Anterior cingulate cortex (tissue), 58 donors: ENCODE measurements at places on chromosomes 2 and 18.

DNA sequence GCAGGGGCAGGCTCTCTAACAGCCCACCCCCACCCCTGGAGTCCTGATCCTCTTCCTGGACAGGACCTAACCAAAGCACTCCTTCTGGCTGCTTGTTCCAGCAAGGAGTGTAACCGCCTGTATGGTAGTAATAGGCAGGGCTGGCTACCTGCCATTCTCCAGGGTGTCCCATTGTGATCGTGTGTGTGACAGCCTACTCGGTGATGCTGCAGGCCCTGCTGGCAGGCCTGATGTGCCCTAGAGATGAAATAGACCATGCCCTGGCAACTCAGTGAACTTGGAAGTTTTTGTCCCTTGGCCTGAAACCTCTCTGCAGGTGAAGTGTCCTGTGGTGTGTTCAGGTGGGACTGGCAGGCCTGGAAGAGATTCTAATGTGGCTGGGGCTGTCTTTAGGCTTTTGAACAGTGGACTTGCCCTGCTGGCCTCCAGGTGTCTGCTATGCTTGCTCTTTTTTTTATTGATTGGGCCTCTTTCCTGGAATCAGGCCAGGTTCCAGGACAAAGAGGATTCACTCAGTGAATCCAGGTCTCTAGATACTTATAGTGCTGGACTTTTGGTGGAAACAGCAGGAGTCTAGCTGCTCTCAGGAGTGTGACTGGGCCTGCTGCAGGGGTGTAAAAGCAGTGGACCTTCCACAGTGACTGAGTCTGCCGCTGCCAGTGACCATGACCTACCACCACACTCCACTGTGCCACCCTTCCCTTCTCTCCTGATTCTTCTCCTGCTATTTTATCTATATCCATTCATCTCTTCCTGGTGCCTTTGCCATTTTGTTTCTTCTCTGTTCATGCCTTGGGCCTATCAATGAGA lies 132.1 kb downstream of the CTIF start:
- no peak for DNase-seq

DNA sequence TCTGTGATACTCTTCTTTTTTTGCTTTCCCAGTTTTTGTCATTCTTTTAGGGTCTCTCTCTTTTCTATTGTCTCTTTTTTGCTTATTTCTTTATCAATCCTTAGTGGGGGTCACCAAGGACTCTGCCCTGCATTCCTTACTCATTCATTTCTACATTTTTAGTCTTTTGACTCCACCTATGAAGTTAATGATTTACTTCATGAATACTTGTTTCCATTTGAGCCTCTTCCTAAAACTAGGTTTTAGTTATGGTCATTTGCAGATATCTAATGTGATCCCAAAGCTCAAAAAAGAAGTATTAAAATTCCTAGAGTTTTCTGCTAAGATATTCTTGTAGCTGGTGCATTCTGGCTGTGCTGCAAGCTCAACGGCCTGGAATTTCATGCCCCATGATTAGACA lies 149.3 kb upstream of the AQP4 start:
- no peak for DNase-seq

DNA sequence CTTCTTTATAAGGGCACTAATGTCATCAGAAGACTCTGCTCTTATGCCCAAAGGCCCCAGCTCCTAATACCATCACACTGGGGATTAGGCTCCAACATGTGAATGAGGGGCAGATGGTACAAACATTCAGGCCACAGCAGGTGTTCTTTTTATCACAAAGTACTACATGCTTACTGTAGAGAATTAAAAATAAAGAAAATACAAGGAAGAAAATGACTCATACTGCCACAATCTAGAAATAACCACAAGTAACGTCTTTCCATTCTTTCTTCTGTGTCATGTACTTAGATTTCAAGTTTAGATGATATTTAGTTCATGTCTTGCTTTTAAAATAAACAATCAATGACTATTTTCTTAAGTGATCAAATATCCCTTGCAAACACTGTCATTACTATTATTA lies 100.3 kb upstream of the NEDD4L start:
- no peak for DNase-seq

DNA sequence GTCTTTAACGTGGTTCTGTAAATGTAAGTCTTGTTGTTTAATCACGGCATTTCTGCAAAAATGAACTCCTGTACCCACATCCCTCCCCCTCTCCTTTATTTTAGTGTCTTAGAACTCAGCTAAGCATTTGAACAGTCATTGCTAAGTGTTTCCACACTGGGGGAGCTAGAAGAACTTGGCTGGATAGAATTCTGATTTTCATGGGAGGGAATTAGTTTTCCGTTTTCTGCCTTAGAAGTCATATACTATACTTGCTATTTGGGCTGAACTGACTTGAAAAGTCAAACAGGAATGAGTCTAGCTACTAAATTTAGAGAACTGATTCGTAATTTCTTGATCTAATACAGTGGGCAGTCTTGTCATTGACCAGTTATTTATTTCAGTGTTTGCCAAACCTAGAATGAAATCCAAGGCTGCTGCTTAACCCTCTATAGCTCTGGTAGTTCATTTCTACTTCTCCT lies 61.1 kb downstream of the FMNL2 start:
- DNase-seq = no peak

DNA sequence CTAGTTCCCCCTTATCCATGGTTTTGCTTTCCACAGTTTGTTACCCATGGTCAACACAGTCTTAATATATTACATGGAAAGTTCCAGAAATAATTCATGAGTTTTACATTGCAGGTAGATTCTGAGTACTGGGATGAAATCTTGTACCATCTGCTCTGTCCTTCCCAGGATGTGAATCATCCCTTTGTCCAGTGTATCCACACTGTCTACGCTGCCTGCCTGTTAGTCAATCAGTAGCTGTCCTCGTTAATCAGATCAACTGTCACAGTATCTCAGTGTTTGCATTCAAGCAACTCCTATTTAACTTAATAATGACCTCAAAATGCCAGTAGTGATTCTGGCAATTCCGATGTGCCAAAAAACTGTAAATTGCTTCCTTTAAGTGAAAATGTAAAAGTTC lies 76.3 kb downstream of the DYNC1I2 start:
- no peak for DNase-seq
